Cortex of kidney (tissue), 1 donor: ENCODE measurements at places on chromosomes 1 and 21.

DNA sequence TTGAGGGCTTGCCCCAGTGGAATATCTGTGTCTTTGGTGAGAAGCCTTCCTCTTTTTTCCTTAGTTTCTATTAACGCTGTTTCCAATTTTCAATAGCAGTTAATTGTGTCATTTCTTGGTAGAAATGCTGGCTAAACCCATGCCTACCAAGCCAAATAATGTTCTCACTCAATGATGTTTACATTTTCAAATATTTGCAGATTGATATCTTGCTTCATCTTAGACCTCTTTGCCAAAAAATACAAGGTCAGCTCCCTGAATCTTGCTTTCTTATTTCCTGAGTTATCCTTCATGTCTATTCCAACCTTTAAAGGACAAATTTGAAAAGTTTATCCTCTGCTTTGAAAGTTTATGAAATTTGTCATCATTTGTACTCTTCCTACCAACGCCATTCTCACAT, 5.1 kb downstream of the KCNJ15 start:
- no peak for DNase-seq

GRCh38 chr1:7811476-7811875, 27.4 kb downstream of the PER3 start:
- DNase-seq = no peak

DNA sequence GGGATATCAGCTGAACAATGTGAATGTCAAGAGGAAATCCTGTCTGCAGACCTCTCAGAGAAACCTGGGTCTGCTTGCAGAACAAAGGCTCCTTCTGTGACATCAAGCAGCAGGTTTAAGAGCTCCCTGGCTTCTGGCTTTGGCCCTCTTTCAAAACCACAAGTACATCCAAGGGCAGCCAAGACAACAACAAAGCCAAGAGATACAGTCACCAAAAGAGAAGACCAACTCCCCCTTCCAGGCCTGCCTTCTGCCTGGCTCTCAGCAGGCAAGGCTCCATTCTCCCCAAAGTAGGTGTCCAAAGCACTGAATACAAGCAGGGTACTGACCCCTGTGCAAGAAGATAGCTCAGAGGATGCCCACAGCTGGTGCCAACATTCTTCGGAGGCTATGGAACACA, 11.5 kb downstream of the BCAR3 start:
- no peak for DNase-seq

DNA sequence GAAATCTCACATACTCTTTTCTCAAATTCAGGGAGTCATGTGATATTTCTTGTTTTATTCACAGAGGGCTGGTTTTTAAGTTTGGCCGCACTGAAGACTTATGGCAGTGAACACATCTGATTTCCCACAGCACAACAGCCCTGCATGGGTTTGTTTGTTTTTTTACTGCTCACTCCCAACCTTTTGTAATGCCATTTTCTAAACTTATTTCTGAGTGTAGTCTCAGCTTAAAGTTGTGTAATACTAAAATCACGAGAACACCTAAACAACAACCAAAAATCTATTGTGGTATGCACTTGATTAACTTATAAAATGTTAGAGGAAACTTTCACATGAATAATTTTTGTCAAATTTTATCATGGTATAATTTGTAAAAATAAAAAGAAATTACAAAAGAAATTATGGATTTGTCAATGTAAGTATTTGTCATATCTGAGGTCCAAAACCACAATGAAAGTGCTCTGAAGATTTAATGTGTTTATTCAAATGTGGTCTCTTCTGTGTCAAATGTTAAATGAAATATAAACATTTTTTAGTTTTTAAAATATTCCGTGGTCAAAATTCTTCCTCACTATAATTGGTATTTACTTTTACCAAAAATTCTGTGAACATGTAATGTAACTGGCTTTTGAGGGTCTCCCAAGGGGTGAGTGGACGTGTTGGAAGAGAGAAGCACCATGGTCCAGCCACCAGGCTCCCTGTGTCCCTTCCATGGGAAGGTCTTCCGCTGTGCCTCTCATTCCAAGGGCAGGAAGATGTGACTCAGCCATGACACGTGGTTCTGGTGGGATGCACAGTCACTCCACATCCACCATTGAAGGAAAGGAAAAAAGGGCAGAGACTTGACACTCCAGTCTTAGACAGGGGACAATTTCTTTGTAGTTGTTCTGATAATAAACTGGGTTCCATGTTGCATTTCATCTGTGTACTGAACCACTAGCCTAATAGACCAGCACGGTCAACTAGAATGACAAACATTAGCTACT, 22.8 kb downstream of the TMEM50A start:
- DNase-seq = no peak

- no peak for DNase-seq
These were observed 16.8 kb downstream of the TRPM2 start for GRCh38 chr21:44370027-44370735.

GRCh38 chr21:38260426-38260825, 3.6 kb downstream of the KCNJ15 start:
- DNase-seq = no peak

GRCh38 chr1:80171631-80172030, 1165.1 kb upstream of the ADGRL4 start:
- DNase-seq = no peak

DNA sequence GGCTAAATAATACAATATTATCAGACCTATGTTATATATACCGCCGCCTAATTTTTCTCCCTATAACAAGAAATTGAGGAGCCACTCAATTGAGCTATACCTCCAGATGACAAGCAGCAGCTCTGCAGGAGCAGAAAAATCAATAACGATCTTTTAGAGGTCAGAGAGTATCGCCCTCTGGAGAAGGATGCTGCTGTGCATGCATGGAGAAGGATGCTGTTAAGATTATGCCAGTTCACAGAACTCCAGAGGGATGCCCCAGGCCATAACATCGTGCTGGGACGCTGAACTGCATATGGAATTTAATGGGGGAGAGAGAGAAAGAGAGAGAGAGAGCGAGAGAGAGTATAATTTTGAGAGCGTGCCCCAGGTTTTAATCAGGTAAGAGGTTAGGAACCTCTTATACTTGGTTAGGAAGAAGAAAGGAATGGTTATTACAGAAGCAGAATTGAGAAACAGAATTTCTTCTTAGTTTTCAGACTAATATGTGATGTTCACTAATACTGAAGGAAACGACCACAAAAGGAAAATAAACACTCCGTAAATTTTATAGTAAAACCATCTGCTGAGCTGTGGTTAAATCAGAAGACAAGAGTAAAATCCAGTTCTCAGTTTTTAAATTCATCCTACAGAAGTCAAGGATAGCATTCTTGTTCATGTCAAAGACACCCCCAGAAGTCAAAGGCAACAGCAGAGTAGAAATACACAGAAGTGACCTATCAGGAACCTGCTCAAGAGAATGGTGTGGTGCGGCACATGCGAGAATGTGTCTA, 111.1 kb downstream of the SMYD2 start:
- no peak for DNase-seq

DNA sequence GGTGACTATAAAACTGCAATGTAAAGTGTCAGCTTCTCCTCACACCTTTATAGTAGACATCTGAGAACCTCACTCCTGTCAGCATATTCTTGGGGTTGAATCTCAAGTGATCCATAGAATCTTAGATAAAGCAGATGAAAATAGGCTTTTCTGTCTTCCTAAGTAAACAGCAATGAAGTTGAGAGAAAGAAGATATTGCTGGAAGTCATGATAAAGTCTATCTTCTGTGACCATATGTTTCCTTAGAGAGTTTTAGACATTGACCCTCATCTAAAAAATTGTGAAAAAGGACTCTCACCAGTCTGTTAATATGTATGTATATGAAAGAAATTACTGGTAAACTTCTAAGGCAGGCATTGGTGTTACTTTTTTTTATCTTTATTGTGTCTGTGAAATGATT, 66.8 kb downstream of the LIPI start:
- no peak for DNase-seq

- DNase-seq = no peak
These were observed 397.5 kb downstream of the KIF26B start for GRCh38 chr1:245552331-245552730.

- no peak for DNase-seq
These were observed 3.2 kb downstream of the ATP8B2 start for GRCh38 chr1:154328318-154329151.

DNA sequence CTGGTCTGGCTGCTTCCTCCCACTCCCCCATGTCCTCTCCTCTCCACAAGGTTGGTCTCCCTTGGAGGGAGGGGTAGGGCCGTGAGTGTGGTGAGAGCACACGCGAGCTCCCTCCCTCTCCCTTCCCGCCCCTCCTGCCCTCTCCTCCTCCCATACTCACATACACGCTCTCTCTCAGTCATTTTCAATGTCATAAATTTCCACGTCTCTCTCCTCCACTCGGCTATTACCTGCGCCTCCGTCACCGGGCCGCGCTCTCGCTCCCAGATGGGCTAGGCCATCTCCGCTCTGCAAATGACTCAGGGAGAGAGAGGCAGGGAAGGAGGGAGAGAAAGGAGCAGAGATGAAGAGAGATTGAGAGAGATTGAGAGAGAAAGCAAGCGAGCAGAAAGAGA, 36.7 kb upstream of the DMBX1 start:
- no peak for DNase-seq

DNA sequence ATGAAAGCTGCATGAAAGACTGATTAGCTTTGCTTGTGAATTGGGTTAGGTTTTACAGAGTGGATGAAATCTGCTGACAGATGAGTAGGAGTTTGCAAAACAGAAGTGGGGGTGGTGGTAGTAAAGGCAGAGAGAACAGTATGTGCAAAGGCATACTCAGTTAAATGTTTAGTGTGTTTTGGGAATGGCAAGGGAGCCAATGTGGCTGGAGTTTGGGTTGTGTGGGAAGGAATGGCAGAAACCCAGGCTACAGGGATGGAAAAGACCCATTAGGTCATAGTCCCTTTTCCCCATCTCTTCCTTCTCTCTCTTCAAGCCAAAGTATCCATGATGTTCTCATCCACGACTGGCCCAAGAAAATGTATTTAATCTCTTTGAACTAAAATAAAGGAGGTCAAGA, 362.2 kb upstream of the LYPLAL1 start:
- DNase-seq = no peak

- no peak for DNase-seq
These were observed 10.1 kb downstream of the VANGL2 start for GRCh38 chr1:160410406-160411005.

GRCh38 chr1:109467301-109467777, 993 bp downstream of the SYPL2 start:
- no peak for DNase-seq

DNA sequence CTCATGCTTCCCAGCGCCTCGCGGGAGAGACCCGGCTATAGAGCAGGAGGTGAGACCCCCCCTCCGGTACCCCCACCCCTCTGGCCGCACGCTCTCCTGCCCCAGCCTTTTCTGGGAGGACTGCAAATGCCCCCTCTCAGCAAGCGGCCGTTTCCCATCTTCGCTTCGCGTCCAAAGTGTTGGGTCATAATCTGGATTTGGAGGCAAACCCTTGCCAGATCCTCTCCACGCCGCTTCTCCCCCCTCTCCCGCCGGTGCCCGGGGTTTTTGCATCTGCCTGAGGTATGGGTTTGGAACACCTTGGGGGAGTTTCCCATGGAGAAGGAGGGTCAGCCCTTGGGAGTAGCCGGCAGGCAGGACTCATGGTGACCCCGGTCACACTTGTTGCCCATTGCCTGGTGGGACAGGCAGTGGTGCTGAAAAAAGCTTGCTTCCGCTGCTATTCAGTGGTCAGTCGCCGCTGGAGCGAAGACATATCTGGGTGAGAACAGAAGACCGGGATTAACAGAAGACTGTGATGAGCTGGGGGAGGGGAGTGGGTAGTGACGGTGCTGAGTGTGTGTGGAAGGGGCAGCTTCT, 935 bp downstream of the KCNK2 start:
- DNase-seq = no peak

GRCh38 chr1:101394041-101394440, 157.2 kb downstream of the S1PR1 start:
- no peak for DNase-seq

GRCh38 chr1:77817368-77818209, 38.1 kb downstream of the MIGA1 start:
- no peak for DNase-seq

GRCh38 chr1:28056129-28056925, 32.1 kb downstream of the EYA3 start:
- no peak for DNase-seq

DNA sequence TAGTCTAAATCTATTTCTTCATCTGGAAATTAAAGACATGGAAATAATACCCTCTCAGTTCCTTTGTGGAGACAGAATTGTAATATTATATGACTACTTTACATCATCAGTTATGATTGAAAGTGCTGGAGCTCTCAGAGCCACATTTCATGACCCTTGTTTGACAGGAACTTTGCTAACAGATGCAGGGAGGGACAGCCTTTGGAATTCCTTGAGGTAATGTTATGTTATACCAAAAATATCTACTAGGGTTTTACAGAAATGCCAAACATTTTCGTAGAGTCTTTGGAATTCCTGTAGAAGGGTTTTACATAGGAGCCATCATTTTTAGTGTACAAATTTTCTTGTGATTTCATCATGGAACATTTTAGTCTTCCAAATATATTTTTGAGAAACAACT, 57.4 kb upstream of the ADAMTS5 start:
- no peak for DNase-seq

- DNase-seq = no peak
These were observed 6.2 kb upstream of the ACP6 start for GRCh38 chr1:147676311-147677085.

GRCh38 chr21:44958471-44959191, 18.8 kb downstream of the SLX9 start:
- no peak for DNase-seq

- DNase-seq = no peak
These were observed 39.4 kb upstream of the PPIH start for GRCh38 chr1:42618866-42619265.

DNA sequence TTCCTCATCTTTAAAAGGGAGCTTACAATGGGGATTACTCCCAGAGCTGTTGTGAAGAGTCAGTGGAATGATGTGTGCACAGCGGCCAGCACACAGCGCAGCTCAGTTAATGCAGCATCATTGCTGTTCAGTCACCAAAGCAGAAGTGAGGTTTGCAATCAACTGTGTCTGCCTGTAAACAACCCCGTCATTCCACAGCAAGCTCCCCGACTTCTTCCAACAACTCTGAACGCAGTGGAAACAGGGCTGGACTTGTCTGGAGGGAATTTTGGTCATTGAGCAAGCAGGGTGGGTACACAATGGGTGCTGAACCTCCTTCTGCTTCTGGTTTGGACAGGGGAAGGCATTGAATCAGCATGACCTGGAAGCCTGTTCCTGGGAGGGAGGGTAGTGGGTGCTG, 347.4 kb downstream of the PTPRU start:
- no peak for DNase-seq

DNA sequence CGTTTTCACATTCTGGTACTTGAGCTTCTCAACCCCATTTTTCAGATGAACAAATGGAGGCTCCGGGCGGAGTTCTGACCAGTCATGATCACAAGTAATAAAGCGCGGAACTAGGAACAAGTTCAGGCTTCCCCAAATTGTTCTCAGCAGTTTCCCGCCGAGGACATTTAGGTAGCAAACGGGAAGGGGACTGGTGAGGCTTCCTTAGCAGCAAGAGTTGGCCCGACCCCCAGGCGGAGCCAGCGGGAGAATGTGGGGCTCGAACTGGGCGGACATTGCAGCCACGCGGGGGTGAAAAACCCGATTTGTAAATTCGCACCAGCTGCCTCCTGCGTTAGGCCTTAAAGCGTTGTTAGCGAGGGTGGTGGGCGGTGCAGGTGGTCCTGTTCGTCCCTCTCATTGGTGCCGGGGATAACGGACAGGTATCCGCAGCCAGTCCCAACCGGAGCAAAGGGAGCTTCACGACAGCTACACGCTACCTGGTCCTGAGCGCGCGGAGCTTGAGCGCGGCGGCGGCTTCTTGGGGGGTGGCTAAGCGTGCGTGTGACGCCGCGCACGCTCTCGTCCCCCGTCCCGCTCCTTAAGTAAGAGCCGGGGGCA, 15.3 kb downstream of the SEMA6C start:
- DNase-seq = no peak
